ENCODE measurements at places on chromosomes 7 and 10. TPM values are rescaled to one million over a fixed set of nuclear protein-coding genes. Genes with fewer than 3 reads are reported as not detected.

GRCh38 chr10:5658871-5659618 lies 7.3 kb downstream of the ASB13 start:
- H3K4me1 ChIP-seq = peaks cover 44% of the 10 kb centered on the region
- H3K27me3 ChIP-seq = no peaks in the 10 kb centered on the region
- DNase-seq = no peak
- no peaks in the 10 kb centered on the region for H3K36me3 ChIP-seq
- no peak overlapping the region for H3K4me3 ChIP-seq

- DNase-seq = no peak
- H3K4me3 ChIP-seq = no peak overlapping the region
Measured at GRCh38 chr7:51077987-51078370, 238.6 kb downstream of the COBL start.

GRCh38 chr7:108244110-108244509 lies 113.9 kb upstream of the LAMB4 start:
- H3K4me3 ChIP-seq = no peak overlapping the region
- no peak overlapping the region for H3K27ac ChIP-seq
- no peaks in the 10 kb centered on the region for H3K4me1 ChIP-seq
- DNase-seq = no peak

DNA sequence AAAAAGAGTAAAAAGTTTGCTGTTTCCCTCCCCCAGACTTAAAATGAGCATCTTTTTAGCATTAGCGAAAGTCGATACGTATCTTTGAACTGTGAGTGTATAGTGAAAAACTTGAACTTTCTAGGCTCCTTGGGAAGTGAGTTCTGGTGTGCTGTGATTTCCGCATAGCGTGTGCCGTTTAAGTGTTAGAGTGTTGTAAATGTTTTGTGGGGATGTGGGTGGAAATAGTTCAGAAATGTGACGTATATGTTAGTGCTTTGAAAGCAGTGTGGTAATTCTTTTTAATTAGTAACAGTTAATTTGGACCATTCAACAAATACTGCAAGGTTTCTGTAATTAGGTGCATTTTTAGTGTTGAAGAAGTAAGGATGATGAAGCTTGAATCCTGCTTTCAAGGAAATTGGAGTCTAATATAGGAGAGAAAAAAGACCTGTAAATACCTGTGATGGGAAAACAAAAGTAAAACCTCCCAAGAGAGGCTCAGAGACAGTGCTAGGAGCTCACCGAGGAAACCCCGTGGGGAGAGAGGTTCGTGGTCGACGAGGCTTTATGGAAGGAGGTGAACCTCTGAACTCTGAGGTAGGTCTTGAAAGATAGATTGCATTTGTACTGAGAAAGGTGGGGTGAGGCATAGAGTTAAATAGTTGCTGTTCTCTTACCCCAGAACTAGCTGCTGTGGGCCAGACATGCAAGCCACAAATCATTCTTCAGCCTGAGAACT lies 40.8 kb downstream of the RBM33 start:
- peak overlapping the region; percentile 15 for H3K4me3 ChIP-seq
- H3K27ac ChIP-seq = peak overlapping the region; percentile 30
- H3K4me1 ChIP-seq = peaks cover 53% of the 10 kb centered on the region

RBP3 gene
- total RNA-seq = not detected

Data from activated T-helper 1 cell treated with anti-CD3 and anti-CD28 coated beads, Interleukin-12 subunit alpha, Interleukin-12 subunit beta, Interleukin-2, Interleukin-4 antibody, amounts not matched to agents 30 ng/mL and 10 ng/mL and 1 ng/mL, durations not matched to agents 14 hours and 24 hours and 36 hours (primary cell).